Bone marrow (tissue), 2 donors: ENCODE measurements at places on chromosomes 1 and 21.

GRCh38 chr1:227379555-227379892 lies 61.2 kb upstream of the CDC42BPA start:
- no peak for DNase-seq

- DNase-seq, result no peak
Measured at GRCh38 chr1:182664296-182664695, 20.1 kb downstream of the RGS8 start.

GRCh38 chr1:224219612-224220059 lies 36.6 kb downstream of the DEGS1 start:
- DNase-seq, result no peak

- DNase-seq, result no peak
Measured at GRCh38 chr1:236862615-236863211, 67.6 kb downstream of the MTR start.

- no peak for DNase-seq
Measured at GRCh38 chr1:169576241-169576934, 9.9 kb downstream of the F5 start.

GRCh38 chr1:184392067-184392466 lies 5.2 kb downstream of the C1orf21 start:
- no peak for DNase-seq

DNA sequence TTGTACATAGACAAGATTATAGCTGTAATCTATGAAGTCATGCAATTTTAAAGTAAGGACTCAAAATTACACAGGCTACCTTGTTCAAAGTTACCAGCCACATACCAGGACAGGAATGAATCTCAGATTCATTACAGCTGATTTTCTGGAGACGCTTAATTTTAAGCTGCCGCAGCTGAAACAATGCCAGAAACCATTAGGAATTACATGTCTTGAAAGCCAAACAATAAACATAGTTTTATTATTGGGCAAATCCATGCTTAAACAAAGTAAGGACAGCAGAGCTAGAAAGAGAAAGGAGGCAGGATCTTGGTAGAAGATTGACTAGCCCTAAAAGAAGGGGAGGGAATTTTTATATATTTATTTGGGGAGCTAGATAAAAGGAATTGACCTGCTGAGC lies 19.2 kb upstream of the CD1D start:
- no peak for DNase-seq

- DNase-seq, result no peak
Measured at GRCh38 chr21:16841975-16842695, 670.7 kb upstream of the CXADR start.

GRCh38 chr1:25677193-25677773 lies 60.7 kb downstream of the MAN1C1 start:
- DNase-seq, result no peak

GRCh38 chr21:40568807-40569206 lies 278.2 kb downstream of the DSCAM start:
- DNase-seq, result no peak

- DNase-seq, result no peak
Measured at GRCh38 chr1:66043186-66043585, 250.5 kb downstream of the PDE4B start.

DNA sequence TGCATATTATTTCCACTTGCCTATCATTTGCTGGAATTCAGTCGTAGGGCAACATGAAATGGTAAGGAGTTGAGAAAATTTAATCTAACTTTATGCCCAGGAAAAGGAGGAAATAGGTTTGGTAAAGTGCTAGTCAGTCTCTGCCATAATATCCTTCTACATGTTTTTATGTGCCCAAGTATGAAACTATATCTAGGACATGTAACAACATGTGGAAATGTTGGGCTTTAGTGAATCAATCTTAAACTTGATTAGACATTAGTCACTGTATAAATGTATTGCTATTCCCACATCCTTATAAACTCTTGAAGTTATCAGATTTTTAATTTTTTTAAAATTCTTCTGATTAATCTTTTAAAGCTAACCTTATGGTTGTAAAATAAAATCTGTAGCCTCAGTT lies 204.7 kb upstream of the ZRANB2 start:
- DNase-seq, result no peak

DNA sequence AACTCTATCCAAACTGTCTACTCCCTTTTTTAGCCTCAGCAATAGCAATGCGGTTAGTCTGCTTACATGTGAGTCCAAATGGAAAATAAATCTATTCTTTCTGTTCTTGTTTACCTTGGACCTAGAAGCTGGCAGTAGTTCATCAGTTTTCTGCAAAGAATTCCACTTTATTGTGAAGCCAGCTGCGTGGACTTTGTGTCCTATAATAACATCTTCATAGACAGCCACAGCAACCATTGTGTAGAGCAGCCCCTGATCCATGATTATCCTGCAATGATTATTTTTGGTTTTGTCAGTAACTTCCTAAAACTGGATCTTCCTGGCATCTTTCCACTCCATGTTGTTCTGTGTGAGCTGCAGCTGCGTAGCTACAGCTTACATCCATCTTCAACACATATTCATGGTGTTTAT lies 408.7 kb downstream of the NUF2 start:
- DNase-seq, result no peak

- DNase-seq, result no peak
Measured at GRCh38 chr1:192807211-192808162, 1.4 kb upstream of the RGS2 start.

GRCh38 chr1:91736715-91737615 lies 149.0 kb downstream of the TGFBR3 start:
- DNase-seq, result no peak

- DNase-seq, result no peak
Measured at GRCh38 chr1:54950006-54950368, 30.4 kb upstream of the TMEM61 start.

GRCh38 chr21:45846373-45847160 lies 135.0 kb upstream of the COL6A1 start:
- DNase-seq, result no peak

- no peak for DNase-seq
Measured at GRCh38 chr1:70496181-70496580, 85.1 kb downstream of the CTH start.

DNA sequence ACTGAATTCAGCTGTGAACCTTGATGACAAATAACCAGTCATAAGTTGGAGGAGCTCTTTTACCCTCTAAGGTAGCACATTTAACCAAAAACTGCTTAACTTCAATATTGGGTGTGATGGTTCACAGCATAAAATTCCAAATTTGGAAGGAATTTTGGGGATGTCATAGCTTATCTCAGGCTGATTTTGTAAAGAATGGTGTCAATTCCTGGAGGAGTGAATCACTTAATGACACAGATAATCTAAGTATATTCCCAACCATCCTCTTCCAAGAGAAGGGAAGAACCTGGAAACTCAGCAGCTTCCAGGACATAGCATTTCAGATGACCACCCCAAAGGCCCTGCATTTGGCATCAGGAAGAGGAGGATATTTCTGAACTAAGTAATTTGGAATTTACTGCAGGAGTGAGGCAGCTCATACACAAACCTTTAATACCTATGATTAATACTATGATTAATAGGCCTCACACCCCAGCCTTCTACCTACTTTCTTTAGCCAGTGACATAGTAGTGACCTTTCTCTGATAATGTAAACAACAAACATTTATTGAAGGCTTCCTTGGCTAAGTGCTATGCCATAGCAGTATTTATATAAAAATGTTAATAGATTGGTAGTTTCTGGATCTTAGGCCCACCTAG lies 14.5 kb downstream of the GLUL start:
- no peak for DNase-seq

DNA sequence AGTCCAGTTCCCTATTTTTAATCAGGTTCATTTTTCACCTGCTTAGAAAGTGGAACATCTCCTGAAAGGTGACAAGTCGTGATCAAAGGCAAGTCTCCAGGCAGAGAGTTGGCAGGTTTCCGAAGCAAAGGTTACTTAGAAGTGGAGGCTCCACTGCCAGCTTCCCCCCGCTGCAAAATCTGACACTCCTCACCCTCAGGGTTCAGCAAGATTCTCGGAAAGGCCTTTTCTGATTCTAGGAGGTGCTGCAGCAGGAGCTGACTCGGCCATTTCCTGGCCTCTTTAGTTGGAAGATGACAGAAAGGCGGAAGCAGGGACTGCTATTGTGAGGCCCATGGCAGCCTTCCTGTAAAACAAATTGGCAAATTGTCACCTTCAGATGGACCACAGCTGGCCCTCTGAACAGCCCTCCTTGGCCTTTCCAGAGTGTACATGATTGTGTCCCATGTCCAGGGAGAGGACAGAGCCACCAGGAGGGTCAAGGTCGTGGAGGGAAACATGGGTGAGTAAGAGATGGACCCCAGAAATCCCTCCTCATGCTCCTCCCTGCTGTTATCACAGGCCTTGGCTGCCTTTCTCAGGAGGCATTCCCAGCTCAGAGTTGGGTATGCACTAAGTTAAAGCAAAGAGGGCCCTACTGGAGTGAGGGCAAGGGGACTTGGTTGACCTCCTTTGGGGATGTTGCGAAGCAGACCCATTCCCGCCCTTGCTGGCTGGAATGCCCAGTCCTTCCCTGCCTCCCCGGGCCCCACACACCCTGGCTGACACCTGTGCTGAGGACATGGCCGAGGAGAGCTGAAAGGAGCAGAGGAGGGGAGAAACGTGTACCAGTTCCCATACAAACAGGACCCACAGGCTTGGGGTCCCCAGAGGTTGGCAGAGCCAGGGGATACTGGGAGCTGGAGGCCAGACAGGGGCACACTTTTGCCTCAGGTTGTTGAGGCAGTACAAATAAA lies 115.5 kb upstream of the IRF2BP2 start:
- DNase-seq, result no peak

DNA sequence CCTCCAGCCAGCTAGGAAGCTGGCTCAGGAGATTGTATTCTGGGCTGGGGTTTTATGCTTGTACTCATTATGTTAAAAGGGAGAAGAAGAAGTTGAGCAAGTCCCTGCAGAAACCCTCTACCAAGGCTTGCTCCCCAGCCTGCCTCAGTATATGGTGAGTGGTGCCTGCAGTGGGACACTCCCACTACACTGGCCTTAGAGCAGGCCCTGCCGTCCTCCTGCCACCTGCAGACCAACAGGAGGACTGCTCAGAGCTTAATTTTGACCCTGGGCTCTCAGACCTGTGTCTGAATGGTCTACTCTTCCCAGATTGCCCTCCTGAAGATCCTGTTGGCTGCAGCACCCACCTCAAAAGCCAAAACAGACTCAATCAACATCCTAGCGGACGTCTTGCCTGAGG lies 13.0 kb downstream of the STRIP1 start:
- DNase-seq, result no peak

GRCh38 chr1:202005958-202006357 lies 4.4 kb upstream of the ELF3 start:
- no peak for DNase-seq

- DNase-seq, result no peak
Measured at GRCh38 chr1:116919802-116920201, 10.1 kb downstream of the PTGFRN start.

- DNase-seq, result no peak
Measured at GRCh38 chr1:76006234-76006633, 68.3 kb upstream of the ST6GALNAC3 start.

DNA sequence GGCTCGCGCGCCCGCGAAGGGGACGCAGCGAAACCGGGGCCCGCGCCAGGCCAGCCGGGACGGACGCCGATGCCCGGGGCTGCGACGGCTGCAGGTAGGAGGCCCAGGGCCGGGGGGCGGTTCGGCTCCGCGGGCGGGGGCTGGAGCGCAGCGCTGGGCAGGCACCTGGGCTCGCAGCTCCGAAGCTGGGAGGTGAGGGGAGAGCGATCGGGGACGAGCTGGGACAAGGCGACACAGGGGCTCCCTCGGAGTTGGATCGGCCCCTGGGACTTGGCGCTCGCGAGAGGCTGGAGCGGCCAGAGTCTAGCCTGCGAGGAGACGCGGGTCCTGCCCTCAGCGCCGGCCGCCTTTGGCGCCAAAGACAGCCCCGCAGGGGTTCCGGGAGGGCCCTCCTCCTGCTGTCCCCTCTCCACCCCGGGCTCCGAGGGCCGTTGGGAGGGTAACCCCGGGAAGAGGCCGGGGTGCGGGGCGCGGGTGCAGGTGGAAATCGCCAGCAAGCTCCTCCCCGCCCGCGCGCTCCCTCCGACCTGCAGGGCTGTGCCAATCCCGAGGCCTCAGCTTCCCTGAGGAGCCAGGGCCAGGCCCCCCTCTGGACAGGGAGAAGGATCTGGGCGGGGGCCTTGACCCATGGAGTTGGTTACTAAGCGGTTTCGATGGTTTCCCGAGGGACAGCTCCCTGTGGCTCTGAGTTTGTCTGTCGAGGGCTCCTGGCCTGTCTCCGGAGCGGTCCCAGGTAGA lies 401 bp downstream of the TP73 start:
- no peak for DNase-seq

- no peak for DNase-seq
Measured at GRCh38 chr1:222105393-222105737, 363.5 kb upstream of the DUSP10 start.

GRCh38 chr1:48203287-48203900 lies 19.1 kb upstream of the SLC5A9 start:
- DNase-seq, result no peak

DNA sequence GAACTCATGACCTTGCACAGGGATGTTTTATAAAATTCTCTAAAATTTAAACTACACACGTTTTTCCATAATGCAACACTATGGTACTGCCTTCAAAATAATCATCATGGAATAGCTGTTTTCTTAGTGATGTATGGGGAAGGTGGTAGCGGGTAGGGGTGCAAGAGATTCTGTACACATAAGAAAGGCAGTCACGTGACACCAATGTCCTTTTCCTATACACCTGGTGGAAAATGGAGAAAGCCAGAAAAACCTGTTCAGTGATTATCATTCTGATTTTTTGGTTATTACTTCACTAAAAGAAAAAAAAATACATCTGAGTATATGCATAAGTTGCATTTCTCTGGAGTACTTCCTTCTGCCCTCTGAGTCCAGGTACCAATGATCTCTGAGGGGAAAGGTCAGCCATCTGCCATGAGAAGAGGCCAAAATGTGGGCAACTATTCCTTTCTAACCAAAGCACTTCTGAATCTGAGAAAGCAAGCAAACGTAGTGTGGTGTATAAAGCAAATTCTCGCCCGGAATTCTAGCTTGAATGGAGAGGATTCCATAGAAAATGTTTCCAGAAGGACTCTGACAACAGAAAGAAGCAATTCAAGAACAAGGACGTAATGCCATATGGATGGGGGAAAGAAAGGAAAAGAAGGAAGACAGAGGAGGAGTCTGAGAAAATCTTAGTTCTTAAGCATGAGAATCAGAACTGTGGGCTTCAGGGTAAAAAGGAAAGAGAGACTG lies 137.3 kb downstream of the RERE start:
- no peak for DNase-seq

DNA sequence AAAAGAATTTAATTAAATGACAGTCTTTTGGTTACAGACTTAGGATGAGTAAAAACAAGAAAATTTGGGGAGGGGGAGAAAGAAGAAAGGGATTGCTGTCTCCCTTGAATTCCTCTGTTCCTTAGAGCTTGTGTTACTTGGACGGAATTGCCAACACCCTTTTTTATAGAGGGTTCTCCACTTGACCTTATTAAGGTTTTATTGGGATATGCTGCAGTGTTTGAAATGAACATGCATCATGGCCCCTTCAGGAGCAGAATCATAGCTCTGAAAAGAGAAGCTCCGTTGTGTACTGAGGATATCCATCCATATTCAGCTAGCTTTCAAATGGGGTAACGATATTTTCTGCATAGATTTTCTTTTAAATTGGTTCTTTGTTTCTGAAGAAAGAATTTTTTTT lies 48.2 kb upstream of the DNASE2B start:
- DNase-seq, result no peak
